ENCODE measurements at places on chromosomes 1 and 21. TPM values are rescaled to one million over a fixed set of nuclear protein-coding genes. Genes with fewer than 3 reads are reported as not detected.

GRCh38 chr1:197200272-197200899, 53.9 kb upstream of the ASPM start:
- peak; percentile 2 for ATAC-seq
- H3K27ac ChIP-seq = peak overlapping the region; percentile 96
- no peaks in the 10 kb centered on the region for H3K27me3 ChIP-seq

DNA sequence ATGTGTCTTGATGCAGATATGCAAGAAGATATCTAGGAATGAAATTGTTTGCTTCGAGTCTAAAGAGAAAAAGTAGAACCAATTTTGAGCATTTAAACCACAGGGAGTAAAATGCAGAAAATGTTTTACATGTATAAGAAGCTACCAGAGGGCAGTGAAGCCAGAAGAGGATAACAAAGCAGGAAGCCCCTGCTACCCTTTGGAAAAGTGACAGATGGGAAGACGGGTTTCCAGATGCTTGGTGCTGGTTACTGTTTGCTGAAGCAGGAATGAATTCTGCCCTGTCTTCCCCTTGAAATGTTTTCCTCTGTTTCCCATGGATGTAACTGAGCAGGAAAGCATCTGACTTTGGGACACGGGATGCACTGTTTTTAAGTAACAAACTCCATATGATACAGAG, 822.2 kb downstream of the MRPL39 start:
- no peak for ATAC-seq
- no peak overlapping the region for H3K27ac ChIP-seq
- no peaks in the 10 kb centered on the region for H3K36me3 ChIP-seq
- no peaks in the 10 kb centered on the region for H3K4me1 ChIP-seq

FMOD gene
- 42.6 TPM for total RNA-seq

- H3K27me3 ChIP-seq = peaks cover 3% of the 10 kb centered on the region
- ATAC-seq = no peak
- H3K4me3 ChIP-seq = no peak overlapping the region
- H3K4me1 ChIP-seq = no peaks in the 10 kb centered on the region
- no peaks in the 10 kb centered on the region for H3K36me3 ChIP-seq
Observed at GRCh38 chr1:160767395-160768294, 28.3 kb upstream of the LY9 start.
